AG04449 (cell line): ENCODE measurements at places on chromosomes 7 and 10.
A peak's percentile ranks its signal among the peaks of the same experiment; 100 is the strongest.

DNA sequence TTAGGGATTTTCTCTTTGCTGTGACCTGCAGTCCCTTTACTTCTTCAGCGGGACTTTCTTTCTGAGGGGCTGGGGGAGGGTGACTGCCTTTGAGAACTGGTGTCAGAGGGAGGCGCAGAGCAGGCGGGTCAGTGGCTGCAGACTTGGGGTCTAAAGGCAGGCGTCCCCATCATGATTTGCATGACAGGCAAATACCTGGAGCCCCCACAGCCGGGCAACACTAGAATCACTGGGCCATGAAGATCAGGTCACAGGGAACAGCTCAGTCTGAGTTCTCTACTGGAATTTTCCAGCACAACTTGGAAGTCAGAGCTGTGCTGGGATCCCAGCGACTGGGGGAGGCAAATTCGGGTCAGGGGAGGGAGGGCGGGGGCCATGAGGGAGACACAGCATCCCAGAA lies 29.2 kb upstream of the PITRM1 start:
- no peak for DNase-seq

GRCh38 chr7:138116141-138116540 lies 39.9 kb downstream of the AKR1D1 start:
- DNase-seq, result no peak

DNA sequence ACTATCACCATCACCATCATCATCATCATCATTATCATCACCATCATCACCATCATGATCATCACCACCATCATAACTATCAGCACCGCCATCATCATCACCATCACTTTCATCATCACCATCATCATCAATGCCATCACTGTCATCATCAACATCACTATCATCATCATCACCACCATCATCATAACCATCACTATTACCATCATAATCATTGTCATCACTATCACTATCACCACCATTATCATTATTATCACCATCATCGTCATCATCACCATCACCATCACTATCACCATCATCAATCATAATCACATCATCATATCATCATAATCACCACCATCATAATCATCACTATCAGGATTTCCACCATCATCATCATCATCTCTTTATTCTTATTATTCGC lies 20.6 kb downstream of the INSIG1 start:
- no peak for DNase-seq

DNA sequence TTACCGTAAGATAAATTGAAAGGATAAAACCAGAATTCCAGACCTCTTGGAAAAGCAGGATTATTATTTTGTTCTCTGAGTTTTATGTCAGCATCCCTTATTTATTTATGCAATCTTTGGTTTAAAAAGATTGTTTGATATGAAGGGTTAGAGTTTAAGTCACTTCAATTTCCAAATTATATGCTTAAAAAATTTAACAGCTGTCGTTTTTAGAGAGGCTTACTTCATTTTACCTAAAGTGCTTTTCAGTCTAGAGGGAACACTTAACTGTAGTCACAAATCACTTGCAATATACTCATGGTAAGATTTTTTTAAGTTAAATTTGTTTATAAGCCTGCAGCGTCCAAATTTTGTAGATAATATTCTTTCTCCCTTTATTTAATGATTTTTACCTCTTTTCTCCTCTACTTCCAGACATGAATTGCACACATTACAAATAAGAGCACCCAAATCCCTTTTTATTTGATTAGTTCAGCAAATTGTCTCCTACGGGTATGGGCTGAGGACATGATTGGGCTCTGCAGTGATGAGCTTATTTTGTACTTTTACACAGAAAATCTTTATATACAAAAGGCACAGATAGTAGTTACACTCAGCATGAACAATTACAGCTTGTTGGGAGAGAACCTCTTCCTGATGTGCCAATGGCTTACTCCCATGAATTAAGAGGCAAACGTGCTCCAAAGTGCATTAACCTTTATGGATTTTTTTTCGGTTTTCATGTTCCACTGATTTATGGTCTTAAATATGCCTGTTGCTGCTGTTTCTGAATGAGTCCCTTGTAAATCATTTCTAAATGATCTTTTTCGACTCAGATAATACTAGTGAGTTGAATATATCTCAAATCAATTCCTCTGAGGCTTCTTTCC lies 319.3 kb upstream of the LRGUK start:
- DNase-seq, result no peak

DNA sequence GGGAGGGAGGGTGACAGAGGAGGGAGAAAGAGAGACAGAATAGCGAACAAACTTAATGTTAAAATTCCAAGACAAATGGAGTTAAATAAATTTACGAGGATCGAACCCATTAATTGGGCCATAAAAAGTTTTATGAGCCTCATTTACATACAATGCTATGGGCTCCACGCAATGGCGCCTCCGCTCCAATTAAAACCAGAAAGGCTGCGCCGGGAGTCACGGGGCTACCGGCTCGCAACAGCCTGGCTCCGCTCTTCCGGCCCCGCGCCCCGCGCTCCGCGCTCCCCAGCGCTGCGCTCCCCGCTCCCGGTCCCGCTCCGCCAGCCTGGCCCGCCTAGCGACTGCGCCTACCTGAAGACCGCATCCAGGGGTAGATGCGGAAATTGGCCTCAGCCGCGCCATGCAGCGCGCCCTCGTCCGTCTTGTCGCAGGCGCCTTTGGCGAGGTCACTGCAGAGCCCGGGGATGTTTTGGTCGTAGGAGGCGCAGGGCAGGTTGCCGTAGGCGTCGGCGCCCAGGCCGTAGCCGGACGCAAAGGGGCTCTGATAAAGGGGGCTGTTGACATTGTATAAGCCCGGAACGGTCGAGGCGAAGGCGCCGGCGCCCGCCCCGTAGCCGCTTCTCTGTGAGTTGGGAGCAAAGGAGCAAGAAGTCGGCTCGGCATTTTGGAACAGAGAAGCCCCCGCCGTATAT lies 513 bp downstream of the HOXA7 start:
- DNase-seq, result no peak

DNA sequence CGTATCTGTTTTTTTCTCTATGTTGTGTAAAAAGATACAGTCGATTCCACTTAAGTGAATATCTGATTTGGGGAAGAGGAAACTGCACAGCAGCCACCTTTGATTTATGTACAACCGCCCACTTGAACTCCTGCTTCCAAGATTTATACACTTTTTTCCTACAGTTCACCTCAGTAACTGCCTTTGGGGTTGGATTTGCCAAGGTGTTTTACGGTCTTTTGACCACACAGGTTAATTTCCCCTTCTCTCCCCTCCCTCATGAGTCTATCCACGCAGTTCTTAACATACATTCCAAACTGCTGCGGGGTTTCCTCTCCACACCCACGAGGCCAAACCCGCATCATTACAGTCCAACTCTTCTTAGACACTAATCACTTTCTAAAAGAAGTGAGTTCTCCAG lies 277.0 kb downstream of the USP6NL start:
- no peak for DNase-seq

GRCh38 chr10:118036281-118036875 lies 10.4 kb downstream of the RAB11FIP2 start:
- peak; percentile 23 for DNase-seq

GRCh38 chr7:73706126-73707044 lies 13.1 kb downstream of the STX1A start:
- DNase-seq, result no peak

DNA sequence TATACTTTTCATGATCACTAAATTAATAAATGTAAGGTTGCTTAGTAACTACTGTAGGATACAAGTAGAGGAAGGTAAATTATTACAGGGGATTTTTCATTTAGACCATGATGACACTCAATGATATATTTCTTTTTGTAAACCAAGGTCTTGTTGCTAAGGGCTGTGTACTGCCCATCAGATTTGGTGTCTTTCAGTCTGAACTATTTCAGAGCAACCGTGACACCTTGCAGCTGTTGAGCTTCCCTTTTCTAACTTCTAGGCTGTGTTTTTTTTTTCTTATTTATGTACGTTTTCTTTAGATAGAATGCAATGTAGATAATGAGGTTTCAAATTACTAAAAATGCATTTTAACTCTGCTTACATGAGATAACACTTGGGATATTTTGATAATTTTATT lies 292.0 kb upstream of the MBL2 start:
- no peak for DNase-seq

DNA sequence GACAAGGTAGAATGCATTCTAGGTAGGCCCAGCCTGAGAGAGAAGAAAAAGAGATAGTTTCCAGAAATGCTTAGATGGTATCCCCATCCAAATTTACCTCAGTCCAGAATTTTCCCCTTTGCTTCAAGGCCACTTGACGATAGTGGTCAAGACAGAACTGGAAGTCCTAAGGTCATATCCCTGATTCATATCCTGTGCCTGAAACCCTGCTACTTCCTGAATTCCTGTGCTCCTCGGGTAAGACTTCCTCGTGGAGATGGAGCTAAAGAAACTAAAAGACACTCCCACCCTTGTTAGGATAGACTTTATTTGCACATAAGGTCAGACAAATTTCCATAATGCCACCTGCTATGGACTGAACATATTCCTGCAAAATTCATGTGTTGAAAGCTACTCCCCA lies 175.9 kb downstream of the EVX1 start:
- no peak for DNase-seq

DNA sequence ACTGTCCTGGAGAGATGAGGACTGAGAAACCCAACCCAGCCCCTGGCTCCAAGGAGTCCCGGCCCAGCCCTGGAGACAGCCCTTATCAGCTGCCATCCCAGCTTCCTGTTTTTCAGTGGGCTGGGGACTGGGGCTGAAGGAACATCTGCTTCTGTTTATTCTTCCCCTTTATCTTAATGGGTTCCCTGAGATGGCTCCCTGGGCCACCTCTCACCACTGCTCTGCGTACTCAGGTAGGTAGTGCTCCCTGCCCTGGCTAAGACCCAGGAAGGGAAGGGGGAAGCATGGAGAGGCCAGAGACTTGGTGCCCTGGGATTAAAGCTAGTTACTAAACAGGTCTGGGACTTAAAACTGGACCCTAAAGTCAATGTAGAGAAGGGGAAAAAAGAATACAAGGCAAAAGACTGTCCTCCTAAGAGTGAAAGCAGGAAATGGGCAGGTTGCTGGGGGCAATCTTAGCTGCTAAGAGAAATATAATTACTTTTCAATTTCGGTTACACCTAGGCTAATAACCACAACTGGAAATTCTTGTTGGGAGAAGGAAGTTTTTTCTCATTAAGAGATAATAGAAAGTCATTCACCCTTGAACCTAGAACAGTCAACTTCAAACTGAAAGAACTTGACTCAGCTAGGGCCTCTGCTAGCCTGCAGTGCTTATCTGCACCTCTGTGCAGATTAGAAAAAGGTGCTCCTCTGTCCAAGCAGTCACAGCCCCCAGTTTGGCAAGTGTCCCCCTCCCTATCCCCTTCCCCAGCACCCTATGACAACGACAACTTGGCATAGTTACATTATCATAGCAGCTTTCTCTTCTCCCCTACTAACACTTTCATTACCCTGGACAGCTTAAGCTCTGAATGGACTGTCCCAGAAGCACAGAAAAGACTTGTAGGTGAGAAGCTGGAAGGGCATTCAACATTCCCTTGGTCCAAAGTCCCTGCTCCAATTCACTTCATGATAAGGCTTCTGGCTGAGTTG lies 65.6 kb upstream of the KDM7A start:
- DNase-seq, result no peak

- no peak for DNase-seq
These were observed 317.8 kb downstream of the SNX13 start for GRCh38 chr7:17622451-17622850.

DNA sequence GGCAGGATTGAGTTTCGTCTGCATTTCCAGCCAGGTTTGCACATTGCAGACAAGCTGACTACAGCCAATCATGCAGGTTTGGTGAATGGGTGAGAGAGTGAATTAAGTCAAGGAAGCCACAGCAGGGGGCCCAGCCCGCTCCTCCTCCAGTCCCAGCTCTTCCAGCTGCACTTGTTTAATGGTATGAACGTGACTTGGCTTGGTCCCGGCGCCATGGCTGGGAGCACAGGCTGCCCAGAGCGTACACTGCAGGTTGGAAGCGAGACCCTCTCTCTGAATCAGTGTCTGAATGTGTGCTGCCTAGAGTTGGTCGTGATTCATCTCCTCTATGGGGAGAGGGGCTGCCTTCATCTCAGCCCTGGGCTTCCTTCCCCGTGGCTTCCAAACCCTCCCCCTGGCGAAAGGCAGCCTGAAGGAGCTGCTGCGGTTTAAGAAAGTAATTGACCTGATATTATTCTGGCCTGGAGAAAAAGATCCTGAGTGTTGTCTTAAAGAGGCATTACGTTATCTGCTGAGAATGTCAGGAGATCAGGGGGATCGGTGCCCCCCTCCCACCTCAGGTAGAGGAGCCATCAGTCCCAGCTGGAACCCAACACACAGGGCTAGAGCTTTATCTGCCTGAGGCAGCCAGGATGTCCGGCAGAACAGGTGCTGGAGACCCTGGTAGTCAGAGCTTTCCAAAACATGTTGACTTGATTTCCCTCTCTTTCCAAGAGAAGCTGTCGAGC lies 132.1 kb downstream of the COL26A1 start:
- no peak for DNase-seq

DNA sequence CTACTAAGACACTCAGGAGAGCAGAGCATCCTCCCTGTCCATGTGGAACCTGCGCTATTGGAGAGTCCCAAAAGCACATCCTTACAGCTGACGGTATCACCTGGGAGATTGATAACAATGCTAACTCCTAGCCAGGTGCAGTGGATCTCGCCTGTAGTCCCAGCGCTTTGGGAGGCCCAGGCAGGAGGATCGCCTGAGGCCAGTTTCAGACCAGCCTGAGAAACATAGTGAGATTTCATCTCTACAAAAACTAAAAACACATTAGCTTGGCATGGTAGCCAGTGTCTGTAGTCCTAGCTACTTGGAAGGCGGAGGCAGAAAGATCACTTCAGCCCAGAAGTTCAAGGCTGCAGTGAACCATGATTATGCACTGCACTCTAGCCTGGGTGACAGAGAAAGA lies 174.9 kb downstream of the ARHGAP12 start:
- DNase-seq, result no peak

DNA sequence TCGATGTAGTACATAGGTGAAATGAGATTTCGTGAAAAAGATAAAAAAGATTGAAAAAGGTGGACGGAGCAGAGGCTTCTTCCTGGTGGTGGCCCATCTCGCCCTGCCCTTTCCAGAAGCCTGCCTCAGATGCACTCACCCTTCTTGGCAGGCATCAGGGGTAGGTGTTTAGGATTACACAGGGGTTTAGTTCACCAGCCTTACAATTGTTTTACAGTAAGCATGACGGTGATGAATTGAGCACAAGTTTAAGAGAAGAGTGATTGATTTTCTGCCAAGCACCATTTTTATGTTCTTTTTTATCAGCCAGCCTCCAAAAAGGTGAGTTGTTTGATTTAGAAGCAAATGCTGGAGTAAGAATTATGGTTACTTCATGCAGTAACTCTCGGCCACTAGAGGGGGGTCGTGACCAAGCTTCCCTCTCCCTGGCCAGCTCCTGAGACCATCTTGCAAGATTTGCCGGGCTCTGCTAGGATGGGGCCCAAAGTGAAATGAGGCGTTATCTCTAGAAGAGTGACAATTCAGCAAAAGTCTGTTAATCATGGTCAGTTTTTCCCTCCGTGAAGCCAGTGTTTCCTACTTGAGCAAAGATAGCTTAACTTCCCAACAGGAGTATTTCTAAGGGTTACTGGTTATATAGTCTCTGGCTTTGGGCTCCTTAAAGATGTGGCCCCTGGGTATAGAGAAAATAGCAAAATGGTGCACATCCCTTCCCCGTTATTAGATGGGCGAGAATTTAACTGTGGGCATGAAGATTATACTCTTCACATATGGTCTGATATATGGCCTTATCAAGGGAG lies 228.8 kb downstream of the BMPER start:
- no peak for DNase-seq
